ENCODE measurements at places on chromosomes 1 and 21.

DNA sequence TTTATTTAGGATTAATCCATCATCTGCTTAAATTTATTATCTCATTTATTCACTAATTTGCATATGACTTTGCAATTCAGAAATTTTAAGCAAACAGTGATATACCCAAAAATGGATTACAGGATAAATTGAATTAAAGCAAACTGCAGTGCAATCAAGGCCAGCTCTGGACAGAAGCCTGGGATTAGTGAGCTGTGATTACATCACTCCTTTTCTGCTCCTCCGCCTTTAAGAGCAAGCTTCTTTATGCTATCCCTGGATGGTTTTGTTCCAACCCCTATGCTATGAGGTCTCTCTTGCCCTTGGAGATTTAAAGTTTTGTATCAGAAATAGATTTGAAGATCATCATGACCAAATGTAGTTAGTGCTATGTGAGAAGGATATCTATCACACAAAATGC, 32.6 kb downstream of the GPR52 start:
- no peak for DNase-seq

DNA sequence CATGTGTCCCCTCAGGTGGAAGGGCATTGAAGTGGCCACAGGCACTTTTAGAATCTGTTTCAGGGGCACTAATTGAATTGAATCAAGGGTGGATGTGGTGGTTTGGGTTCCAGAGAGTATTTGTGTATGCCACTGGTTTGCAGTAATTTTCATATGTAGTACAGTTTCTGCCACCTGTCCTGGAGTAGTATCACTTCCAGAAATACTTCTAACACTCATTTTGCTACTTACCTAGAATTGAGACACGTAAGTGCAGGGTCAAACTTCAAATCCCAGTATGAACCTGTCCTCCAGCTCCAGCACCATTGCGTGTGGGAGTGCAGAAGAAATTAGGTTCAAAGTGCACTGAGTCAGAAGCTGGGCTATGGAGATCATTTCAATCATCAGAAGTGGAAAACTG, 26.8 kb downstream of the RSPH1 start:
- DNase-seq, result no peak

- peak; percentile 3 for DNase-seq
These were observed 283.5 kb downstream of the C1orf94 start for GRCh38 chr1:34460193-34460592.

DNA sequence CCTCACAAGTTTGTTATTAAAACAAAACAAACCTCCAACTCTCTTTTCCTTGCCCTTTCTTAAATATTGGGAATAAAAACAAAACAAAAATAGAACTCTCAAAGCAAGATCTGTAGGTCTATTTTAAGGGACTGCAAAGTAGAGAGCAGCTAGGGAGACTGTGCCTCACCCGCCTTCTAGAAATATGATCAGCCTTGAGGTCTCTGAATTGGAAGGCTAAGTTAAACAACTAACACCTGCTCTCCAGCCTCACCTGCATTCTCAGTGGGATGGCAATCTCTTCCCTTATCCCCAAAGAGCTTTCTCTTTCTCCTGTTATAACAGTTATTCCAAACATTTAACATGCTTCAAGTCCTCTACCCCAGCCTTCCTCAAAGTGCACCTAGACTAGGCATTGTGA, 75.5 kb upstream of the TNR start:
- DNase-seq, result no peak

- DNase-seq, result no peak
These were observed 51.3 kb downstream of the GPR161 start for GRCh38 chr1:168085401-168085872.
